Pancreas (tissue), 10 donors: ENCODE measurements at places on chromosomes 3 and 15. TPM values are rescaled to one million over a fixed set of nuclear protein-coding genes. Genes with fewer than 3 reads are reported as not detected.

DNA sequence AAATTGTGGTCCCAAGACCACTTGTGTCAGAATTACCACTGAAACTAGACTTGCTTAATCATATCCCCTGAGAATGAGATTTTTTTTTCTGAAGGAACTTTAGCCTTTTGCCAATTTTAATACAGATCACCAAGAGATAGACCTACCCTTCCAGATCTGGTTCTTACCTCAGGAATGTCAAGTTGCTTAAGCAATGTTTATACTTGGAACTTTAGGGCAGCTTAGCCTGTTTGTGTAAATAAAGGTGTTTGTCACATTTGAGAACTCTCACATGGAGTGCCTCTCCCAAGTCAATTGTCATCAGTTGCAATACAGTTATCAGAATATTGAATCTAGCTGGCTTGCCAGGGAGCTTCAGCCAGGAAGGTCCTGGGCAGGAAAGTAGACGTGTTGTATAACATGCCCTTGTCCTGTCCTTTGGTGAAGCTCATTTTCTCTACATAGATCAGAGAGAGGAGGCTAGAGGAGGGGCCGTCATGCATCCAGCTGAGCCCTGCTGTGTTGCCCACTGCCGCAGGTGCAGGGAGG, 3.9 kb downstream of the GPD1L start:
- H3K36me3 ChIP-seq, result no peaks in the 10 kb centered on the region
- no peak overlapping the region for H3K4me3 ChIP-seq
- DNase-seq, result no peak

DNA sequence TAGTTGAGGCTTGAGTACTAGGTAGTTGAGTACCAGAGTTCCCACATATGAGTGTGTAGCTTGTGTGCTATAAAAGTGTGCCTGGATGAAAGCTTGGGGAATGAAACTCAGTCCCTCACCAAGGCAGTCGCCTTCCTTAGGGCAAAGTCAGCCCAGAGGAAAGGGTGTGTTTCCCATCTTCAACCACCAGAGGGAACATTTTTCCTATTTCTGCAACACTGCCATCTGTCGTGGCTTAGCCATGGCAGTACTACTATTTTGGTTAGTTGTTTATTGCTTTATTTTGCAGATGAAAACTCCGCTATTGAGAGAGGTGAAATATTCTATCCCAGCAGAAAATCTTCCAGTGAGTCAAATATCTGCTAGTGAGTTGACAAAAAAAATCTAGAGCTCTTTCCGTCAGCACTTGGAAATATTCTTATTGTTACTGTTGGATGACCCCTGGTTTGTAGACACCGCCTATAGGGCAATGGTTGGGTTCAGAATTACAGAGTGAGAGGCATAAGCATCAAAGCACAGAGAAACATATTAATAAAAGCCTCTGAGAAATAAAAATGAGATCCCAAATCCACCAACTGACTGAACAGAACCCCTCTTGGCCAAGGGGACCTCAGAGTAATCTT, 239.9 kb downstream of the CPNE4 start:
- no peaks in the 10 kb centered on the region for H3K4me1 ChIP-seq
- H3K36me3 ChIP-seq, result no peaks in the 10 kb centered on the region
- H3K27me3 ChIP-seq, result no peaks in the 10 kb centered on the region
- H3K27ac ChIP-seq, result no peak overlapping the region

GRCh38 chr3:64184621-64185020, 40.6 kb downstream of the PRICKLE2 start:
- H3K27ac ChIP-seq, result no peak overlapping the region
- H3K27me3 ChIP-seq, result no peaks in the 10 kb centered on the region
- no peak for DNase-seq

DNA sequence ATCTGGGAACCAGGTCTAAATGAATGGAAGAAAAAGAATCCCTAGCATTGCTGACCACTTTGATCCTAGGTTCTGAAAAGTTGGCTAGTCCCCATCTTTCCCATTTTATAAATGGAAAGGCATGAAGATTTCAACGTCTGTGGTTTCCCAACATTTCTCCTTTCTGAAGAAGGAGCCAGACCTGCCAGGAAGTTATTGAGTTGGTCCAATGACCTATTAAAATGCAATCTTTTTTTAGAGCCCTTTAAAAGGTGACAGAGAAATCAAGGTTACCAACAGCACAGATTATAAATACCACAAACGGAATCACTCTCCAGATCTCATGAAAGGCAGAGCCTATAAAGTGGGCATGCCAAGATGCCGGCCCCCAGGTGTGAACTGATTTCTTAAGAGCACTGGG, 505.6 kb upstream of the THBS1 start:
- no peaks in the 10 kb centered on the region for H3K4me1 ChIP-seq
- H3K27ac ChIP-seq, result no peak overlapping the region
- H3K36me3 ChIP-seq, result no peaks in the 10 kb centered on the region
- H3K27me3 ChIP-seq, result no peaks in the 10 kb centered on the region
- no peak overlapping the region for H3K4me3 ChIP-seq

GRCh38 chr3:182323898-182324297, 469.4 kb upstream of the ATP11B start:
- no peaks in the 10 kb centered on the region for H3K4me1 ChIP-seq
- DNase-seq, result no peak
- H3K36me3 ChIP-seq, result no peaks in the 10 kb centered on the region
- no peak overlapping the region for H3K27ac ChIP-seq
- no peak overlapping the region for H3K4me3 ChIP-seq

- H3K36me3 ChIP-seq, result no peaks in the 10 kb centered on the region
- no peak overlapping the region for H3K27ac ChIP-seq
- DNase-seq, result no peak
- no peaks in the 10 kb centered on the region for H3K27me3 ChIP-seq
Measured at GRCh38 chr3:18258492-18258891, 166.6 kb downstream of the SATB1 start.

DNA sequence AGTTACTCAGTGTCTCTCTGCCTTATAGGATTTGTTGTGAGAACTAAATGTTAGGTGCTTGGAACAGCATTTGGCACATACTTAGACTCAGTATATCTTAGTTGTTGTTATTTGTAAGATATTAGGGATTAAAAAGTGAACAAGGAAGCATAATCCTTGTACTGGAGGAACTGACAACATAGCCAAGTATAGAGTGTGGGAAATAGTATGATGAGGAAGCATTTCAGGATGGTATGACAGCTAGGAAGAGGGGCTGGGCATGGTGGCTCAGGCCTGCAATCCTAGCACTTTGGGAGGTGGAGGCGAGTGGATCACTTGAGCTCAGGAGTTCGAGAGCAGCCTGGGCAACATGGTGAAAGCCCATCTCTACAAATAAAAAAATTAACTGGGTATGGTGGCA, 16.6 kb upstream of the GCNT3 start:
- no peaks in the 10 kb centered on the region for H3K27me3 ChIP-seq
- H3K4me1 ChIP-seq, result no peaks in the 10 kb centered on the region
- no peaks in the 10 kb centered on the region for H3K36me3 ChIP-seq

DNA sequence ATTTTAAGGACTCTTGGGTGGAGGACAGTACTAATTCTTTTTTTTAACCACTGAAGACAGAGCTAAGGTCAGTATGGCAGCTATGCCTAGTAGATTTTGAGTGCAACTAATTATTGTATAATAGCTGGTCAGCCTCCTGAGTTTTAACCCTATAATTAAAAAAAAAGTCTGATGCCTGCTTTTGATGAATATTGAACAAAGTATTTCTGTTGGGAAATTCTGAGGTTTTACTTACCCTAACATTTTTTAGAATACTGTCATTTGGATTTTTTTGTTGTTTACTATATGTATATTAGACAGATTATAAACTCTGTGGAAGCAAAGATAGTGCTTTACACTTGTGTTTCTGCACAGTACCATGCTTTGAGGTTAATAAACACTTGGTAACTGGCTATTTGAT, 20.8 kb downstream of the TCF12 start:
- no peaks in the 10 kb centered on the region for H3K36me3 ChIP-seq
- DNase-seq, result no peak
- H3K27me3 ChIP-seq, result no peaks in the 10 kb centered on the region
- H3K27ac ChIP-seq, result no peak overlapping the region

The ENTPD3 gene
- 21.1 TPM for total RNA-seq

The SLC12A1 gene
- total RNA-seq, result 0.03 TPM
